ENCODE measurements at places on chromosomes 11 and 22.

- DNase-seq = peak; percentile 52
Measured at GRCh38 chr11:86761978-86762377, 38.4 kb upstream of the PRSS23 start.

DNA sequence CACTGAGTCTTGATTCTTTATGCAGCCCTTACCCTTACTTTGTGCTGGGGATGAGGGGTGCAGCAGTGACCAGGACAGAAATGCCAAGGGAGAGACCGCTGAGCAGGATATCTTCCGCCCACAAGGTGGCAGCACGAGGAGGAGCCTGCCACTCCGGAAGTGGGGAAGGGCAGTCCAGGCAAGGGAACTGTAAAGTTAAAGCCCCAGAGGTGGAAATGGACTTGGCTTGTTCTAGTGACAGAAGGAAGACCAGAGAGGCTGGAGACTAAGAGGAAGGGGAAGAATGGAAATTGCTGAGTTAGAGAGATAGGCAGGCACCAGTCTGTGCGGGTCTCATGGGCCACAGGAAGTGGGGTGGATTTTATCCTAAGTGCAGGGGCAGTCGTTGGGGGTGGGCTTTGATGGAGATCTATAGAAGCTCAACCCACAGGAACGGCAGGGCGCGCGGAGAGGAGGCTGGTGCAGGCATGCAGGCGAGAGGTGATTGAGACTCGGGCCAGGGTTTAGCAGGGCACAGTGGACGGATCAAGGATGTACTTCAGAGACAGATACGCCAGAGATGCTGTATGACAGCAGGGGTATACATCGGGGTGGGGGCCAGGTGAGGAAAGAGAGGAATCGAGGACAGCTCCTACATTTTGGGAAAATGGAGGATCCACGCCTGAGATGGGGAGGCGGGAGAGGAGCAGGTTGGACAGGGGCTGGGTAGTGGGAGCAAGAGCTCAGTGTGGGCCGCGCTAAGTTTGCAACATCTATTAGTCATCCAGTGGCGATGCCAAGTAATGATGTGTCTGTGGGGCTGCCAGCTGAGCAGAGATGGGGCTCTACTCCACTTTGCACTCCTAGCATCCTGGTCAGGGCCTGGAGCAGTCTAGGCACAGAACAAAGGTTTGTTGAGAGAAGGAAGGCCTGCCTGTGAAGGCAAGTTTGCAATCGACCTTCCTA lies 3.3 kb upstream of the GRK2 start:
- peak; percentile 59 for DNase-seq

- DNase-seq = no peak
Measured at GRCh38 chr11:105491394-105491793, 118.5 kb upstream of the GRIA4 start.

DNA sequence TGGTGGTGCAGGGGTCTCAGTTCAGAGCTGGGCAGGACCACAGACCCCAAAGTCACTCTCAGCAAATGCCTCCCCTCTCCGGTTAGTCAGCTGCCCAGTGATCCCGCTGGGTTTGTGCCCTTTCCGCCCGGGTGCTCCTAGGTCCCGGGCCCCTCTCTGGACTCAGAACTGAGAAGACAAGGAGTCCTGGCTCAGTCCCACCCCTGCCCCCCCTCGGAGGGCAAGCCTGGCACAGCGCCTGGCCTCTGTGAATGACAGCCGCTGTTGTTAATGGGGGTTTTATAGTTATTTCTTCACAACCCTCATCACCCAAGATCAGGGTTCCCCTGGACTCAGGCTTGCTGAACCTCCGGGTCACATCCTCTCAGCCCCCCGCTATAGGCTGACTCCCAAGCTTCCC lies 47.6 kb downstream of the ELFN2 start:
- DNase-seq = no peak

- DNase-seq = no peak
Measured at GRCh38 chr11:1224111-1224490, 1.2 kb downstream of the MUC5B start.

- no peak for DNase-seq
Measured at GRCh38 chr22:30927806-30928205, 40.8 kb downstream of the MORC2 start.

DNA sequence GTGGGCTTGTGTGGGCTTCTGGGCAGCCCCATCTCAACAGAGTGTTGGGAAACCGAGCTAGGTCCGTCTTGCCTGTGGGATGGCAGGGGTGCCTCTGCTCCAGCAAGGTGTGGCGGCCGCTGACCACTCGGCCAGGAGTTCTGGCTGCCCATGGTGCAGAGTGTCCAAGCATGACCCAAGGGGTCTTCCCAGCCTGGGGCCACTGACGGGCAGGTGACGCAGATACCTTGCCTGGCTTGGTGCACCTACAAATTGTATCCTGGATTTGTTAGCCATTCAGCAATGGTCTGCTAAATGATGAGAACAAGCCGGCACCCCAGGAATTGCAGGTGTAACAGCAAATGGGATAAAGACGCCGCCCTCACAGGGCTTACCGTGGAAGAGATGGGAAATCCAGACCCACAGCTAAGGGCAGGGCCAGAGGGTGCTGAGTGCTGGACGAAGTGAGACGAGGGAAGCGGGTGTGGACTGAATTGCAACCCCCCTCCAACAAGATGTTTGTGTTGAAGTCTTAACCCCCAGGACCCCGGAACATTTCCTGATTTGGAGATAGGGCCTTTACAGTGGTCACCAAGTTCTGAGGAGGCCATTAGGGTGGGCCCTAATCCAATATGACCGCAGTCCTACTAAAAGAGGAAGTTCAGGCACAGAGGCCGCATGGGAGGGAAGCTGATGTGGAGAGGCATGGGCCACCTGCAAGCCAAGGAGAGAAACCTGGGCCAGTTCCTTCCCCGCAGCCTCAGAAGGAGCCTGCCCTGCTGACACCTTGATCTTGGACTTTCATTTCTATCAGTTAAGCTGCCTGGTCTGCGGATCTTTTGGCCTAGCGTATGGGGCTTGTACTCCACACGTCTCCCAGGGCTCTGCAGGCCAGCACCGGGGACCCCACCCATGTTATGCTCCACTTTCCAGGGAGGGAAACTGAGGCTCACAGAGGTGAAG lies 45.2 kb upstream of the LINC01488 start:
- no peak for DNase-seq

DNA sequence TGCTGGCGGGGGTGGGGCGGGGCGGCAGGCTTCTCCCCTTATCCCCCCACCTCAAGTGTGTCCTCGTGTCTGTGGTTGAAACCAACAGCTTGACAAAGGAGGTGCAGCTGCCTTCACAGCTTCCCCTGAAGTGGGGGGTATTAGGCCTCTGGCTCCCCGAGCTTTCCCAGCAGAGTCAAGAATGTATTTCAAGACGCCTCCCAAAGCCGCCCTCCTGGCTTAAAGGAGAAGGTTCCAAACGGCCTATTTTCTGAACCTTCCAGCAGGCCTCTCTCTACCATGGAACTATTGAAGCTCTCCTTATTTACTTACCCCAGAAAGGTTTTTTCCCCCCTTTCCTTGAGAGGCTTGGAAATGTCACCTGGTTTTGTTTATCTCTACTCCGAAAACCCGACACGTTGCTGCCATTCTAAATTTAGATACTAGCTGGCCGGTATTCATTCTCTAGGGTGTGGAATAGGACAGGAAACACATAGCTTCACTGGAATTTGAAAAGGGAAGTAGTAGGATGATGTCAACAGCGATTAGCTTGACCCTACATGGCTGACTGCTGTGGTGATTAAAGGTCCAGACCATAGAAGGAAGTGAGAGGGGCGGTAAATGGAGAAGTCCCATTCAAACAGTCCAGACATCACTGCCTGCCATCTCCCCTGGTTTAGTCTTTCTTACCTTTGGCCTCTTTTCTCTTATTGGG lies 671 bp upstream of the PICALM start:
- peak; percentile 97 for DNase-seq

- DNase-seq = no peak
Measured at GRCh38 chr11:69010361-69010891, 2.6 kb downstream of the MRGPRF start.

- no peak for DNase-seq
Measured at GRCh38 chr22:43289531-43289963, 53.6 kb downstream of the SCUBE1 start.

DNA sequence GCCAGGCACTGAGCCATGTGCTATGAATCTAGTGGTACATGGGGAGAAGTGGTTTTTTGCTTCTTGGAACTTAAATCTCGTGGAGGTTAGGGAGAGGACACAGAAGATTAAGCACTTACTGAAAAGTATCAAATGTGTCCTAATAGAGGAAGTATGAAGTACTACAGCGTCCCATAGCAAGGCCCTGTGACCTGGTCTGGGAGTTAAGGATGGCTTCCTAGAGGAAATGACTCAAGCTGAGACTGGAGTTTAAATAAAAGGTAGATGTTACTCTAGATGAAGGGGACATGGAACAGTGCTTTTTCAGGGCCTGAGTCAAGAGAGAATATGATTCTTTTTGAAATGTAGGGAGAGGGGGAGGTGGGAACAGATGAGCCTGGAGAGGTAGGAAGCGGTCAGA lies 202.9 kb downstream of the GRIK4 start:
- DNase-seq = peak; percentile 71

DNA sequence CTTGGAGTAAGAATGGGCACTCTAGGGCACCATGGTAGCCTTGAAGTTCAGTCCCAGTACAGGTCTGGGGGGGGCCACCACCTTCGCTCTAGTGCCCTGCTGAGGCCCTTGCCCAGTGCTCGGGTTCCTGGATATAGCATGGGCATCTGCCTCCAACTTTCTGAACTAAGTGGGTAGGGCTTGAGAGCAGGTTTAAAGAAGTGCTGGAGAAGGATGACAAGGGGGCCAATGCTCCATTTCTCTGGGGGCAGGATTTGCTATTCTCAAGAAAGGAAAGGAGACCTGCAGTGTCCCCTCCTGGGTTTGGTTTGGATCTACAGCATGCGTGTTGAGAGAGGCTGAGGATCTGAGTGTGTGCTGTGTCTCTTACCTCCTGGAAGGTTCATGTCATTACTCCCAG lies 82.2 kb upstream of the SUSD2 start:
- no peak for DNase-seq

- DNase-seq = no peak
Measured at GRCh38 chr22:49236541-49237075, 591.1 kb downstream of the BRD1 start.

GRCh38 chr22:26395926-26396325 lies 33.1 kb upstream of the ASPHD2 start:
- no peak for DNase-seq

DNA sequence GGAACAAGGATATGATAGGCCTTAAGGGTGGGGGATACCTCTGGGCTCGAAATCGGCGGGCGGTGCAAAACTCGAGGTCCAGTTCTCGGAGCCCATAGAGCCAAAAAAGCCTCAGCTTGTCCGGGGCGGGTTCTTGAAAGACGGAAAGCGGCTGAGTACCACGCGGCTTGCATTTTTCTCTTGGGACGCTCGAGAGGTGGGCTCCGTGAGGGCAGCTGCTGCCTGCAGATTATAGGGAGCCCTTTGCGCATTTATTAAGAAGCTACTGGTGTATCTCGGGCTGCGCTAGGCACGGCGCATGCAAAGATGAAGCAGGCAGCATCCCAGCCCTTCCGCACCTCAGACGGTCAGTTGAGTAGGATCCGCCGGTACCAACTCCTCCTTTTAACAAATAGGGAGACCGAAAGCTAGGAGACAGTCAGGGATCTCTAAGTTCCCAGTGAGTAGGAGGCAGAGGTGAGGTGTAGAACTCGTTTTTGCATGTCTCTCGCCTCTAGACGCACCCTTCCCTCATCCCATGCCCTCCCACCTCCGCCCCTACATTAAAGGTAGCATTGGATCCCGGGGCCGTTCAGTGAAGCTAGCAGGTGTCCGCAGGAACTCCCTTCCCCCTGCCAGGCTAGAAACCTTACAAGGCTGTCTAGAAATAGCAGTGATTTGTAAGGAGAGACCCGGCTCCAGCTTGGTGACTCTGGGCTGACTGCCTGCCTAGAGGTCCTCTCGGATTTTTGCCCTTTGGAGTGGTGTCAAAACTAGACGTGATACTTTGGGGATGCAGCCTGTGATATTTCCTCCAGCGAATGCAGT lies 768 bp downstream of the LDHA start:
- no peak for DNase-seq

DNA sequence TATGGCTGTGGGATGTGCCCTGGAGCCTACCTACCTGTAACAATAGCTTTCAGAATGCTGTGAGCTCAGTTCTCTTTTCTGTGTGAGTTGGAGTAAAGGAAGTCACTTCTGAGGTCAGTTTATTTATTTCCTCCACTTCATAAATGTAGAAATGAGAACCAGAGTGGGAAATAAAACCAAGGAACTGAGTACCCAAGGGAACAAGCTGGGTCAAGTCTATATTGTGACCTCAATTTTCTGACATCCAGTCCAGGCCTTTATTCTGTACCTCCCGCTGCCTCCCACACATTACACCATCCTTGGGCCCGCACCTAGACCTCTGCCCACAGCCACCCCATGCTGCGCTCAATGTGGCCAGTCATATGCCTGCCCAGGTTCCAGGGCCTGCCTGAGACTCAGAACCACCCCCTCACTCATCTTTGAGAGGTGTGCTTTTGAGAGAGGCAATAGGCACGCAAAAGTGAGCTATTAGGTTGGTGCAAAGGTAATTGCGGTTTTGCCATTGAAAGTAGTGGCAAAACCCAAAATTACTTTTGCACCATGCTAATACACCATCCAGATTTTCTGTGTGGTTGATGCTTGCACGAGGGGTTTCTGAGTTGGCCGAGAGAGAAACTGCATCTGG lies 9.8 kb downstream of the MS4A6E start:
- no peak for DNase-seq

DNA sequence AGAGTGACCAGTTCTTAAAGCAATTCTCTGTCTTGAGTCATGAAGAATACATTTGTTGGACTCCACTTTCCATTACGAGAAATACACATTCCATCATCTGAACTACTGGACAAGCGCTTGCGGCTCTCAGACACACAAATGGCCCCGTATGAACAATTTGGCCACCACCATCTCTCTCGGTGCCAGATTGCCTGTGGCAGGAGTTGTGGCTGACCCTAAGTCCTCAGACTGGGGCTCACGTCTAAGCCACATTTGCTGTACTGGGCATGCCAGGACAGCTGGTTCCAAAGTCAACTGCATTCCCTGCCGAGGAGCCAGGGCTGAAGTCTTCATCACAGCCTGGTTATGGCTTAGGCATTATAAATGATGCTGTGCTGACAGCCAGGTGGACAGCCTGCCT lies 227.5 kb downstream of the MIAT start:
- DNase-seq = no peak

- no peak for DNase-seq
Measured at GRCh38 chr22:32692371-32692770, 109.1 kb upstream of the TIMP3 start.

- DNase-seq = no peak
Measured at GRCh38 chr11:63592975-63593395, 21.2 kb downstream of the PLAAT3 start.

DNA sequence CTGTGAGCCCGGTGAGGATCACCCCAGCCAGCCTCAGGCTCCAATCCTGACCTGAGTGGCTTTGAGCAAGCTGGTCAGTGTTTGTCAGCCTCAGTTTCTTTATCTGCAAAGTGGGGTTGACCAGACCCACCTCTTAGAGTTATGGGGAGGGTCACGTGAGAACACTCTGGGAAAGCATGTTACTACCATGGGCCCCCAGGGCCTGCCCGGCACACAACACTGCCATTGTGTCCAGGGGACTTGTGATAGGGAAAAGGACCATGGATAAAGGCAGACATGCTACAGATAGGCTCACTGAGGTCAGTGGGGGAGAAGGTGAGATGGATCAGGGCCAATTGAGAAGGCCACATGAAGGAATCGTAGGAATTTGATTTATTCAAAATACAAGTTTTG lies 32.1 kb upstream of the SUSD2 start:
- DNase-seq = no peak

GRCh38 chr22:43451371-43452050 lies 39.7 kb downstream of the MPPED1 start:
- no peak for DNase-seq

- DNase-seq = no peak
Measured at GRCh38 chr11:76742902-76743301, 40.3 kb upstream of the TSKU start.

- DNase-seq = no peak
Measured at GRCh38 chr11:103832762-103833161, 203.7 kb upstream of the DDI1 start.
